ENCODE measurements at places on chromosomes 13 and 19.

GRCh38 chr13:93755341-93755740 lies 528.7 kb downstream of the GPC6 start:
- no peak for DNase-seq

DNA sequence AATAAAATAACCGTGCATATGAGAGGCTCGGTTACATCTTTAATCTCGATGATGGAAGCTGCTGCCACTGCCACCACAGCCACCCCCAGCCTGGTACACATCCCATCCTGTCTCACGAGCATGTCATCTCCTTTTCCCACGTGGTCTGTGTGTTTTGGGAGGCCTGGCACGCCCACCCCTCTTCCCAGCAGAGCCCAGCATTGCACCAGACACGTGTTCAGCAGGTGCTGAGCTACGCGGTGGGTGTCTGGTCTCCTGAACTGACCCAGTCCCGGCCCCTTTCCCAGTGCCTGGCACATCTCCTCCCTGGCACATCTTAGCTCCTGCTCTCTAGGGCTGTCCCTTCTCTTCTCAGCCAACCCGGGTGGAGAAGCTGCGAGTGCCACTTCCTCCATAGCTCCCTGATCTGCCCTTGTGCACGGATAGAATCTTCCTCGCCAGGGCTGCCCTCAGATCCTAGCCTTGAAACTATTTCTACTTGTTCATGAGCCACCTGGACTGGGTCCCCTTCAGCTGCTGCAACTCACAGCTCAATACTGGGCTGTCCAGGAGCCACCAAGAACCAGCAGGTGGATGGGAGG lies 36.8 kb upstream of the ZNF536 start:
- DNase-seq = no peak

DNA sequence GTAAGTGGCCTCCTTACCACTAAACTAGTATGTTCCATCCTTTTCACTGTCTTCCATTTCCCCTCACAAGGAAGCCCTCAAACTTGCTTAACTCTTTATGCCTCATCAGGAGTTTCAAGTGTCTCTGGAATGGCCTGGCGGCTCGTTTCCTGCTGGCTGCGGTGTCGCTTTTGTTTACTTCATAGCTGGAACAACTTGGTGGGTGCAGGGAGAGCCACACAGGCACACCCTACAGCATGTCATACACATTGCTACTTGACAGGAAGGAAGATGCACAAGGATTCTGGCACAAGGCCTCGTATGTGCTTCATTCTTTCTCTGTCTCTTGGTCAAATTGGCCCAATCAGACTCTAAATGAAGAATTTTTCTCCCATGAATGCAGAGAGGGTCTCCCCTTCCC lies 488.3 kb downstream of the FOXO1 start:
- no peak for DNase-seq

- no peak for DNase-seq
Measured at GRCh38 chr19:58010507-58010906, 7.9 kb upstream of the ZNF606 start.

DNA sequence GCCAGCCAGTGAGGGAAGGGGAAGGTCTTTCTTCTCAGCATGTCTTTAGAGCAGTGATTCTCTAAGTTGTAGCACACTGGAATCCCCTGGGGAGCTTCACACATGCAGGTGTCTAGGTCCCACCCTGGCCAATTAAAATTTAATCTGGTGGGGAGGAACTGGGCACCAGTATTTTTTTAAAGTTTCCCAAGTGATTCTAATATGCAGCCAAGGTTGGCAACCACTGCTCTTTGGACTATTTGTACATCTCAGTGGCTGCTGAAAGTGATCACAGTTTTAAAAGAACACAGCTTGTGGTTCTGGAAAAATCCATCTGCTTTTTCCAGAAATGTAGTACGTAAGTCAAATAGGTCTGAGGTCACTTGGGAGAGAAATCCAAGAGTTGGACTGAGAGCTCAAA lies 10.7 kb upstream of the KATNAL1 start:
- DNase-seq = no peak

DNA sequence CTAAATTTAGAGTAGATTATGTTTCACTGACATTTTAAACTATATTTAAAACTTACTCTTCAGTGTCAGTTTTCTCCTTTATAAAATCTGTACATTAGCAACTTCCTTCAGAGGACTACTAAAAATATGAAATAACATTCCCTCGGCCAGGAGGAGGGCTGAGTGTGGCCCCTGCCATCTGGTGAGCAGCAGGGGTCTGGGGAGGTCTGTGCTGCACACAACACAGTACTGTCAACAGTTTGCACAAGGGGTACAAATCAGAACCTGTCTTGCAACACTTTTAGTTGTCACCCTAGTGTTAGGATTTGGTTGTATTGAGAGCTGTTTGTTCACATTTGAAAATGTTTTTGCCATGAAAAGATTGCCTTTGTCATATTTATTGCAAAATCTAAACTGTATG lies 48.9 kb downstream of the TPP2 start:
- no peak for DNase-seq

DNA sequence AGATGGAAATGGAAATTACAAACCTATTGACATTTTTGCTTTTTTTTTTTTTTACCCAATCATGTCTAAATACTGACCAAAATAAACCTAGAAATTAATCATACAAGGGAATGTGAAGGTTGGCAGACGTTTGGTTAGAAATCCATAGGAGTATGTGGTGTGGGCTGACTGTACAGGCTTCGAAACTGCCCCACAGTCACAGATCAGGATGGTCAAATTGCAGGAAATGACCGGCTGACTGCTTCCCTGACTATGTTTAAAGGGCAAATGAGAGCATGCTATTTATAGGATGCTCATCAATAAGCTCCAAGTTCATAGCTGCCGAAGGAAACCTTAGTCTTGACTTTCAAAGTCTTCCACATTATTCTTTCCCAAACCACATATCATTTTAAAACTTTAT lies 118.4 kb downstream of the COG6 start:
- DNase-seq = no peak

DNA sequence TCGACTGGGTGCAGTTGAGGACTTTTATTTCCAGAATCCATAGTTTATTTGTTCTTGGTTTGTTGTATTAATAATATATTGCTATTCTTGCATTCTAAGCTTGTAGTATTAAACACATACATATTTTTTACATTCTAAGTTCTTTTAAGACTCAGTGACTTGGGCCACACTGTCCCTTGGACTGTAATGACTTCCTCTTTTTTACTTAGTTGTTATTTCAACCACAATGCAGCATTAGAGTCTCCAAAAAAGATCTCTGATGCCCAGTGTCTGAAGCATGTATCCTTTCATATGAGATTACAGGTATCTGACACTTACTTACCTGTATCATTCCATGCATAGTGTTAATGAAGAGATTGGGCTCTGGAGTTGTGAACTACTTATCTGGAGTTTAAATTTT lies 864.9 kb upstream of the PCDH20 start:
- no peak for DNase-seq

All from HuH-7 (cell line).